Ascending aorta (tissue), 2 donors: ENCODE measurements at places on chromosomes 2 and 18. TPM values are rescaled to one million over a fixed set of nuclear protein-coding genes. Genes with fewer than 3 reads are reported as not detected.

Gene CYP26B1
- total RNA-seq = 18.6 TPM

Gene C2orf78
- total RNA-seq = not detected

Gene FBXO48
- 1.2 TPM for total RNA-seq

Gene ELOA2
- not detected for total RNA-seq

Gene UPP2
- not detected for total RNA-seq

Gene PPIL3
- total RNA-seq = 0.64 TPM

Gene THOC1
- 12.0 TPM for total RNA-seq

Gene NLRC4
- total RNA-seq = 2.3 TPM
